NCI-H1436 (cell line): ENCODE measurements at places on chromosomes 7 and 10.

DNA sequence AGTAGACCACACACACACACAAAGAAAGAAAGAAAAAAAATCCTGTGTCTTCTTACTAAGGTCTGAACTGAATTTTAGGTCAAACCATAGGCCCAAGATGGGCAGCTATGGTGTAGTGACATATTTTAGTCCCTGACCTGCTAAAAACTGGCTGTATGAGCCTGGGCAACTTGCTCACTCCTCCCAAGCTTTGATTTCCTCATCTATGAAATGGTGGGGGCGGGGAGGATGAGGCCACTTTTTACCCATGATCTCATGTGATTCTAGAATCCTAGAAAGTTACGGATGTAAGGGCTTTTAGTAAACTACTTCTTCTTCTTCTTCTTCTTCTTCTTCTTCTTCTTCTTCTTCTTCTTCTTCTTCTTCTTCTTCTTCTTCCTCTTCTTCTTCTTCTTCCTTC, 6.1 kb upstream of the CCL24 start:
- no peak for DNase-seq

- DNase-seq, result peak; percentile 21
Measured at GRCh38 chr7:131424219-131424822, 96.6 kb downstream of the MKLN1 start.

GRCh38 chr7:1432411-1433082, 26.7 kb downstream of the MICALL2 start:
- peak; percentile 92 for DNase-seq

- no peak for DNase-seq
Measured at GRCh38 chr7:30755384-30756154, 3.6 kb downstream of the INMT start.

DNA sequence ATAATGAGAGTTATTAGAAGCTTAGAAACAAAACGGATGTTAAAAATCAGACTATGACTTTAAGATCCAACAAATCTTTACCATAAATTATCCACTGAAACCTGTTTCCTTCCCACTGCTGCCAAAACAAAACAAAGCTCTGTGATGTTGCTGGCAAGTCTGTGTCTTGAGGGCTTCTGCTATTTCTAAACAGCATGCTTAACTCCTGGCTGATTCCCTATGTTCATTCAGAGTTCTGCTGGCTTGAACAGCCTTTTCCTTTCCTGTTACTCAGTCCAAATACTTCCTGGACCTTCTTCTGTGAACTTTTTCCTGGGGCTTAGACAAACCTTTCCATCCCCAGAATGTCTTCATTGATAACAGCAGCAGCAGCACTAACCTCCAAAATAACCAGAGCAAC, 448.1 kb downstream of the SORCS1 start:
- DNase-seq, result no peak

- DNase-seq, result no peak
Measured at GRCh38 chr10:7576340-7576739, 90.4 kb downstream of the ITIH5 start.

- DNase-seq, result no peak
Measured at GRCh38 chr10:121138112-121138860, 287.1 kb downstream of the WDR11 start.
